ENCODE measurements at places on chromosomes 13 and 19.

GRCh38 chr13:111423168-111423785, 102.8 kb downstream of the TEX29 start:
- DNase-seq, result no peak

GRCh38 chr13:36986462-36987240, 12.5 kb downstream of the ALG5 start:
- peak; percentile 60 for DNase-seq

DNA sequence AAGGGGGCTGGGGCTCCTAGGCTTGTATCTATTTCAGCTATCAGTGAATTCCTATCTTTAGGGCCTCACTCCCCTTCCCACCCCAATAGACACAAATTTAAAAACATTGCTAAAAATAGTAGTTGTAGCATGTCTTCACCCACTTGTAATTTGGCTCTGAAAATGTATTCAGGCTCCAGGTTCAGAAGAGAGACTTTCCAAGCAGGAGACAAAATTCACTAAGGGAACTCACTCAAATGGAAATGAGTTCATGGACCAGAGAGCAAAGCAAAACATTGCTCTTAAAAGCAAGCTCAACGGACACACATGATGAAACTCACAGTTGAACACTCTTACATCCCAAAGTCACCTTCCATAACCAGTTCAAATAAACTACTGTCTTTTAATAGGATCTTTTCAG, 36.8 kb downstream of the PHF11 start:
- DNase-seq, result no peak

- DNase-seq, result no peak
Observed at GRCh38 chr13:33272531-33273124, 12.9 kb downstream of the STARD13 start.

- peak; percentile 100 for DNase-seq
Observed at GRCh38 chr19:18919086-18919899, at the start of the genes COPE and DDX49. Gene COPE, minus strand, starts transcription at chr19:18919387. Its CDS starts 39 bp downstream, at chr19:18919348. Gene DDX49, plus strand, starts transcription at chr19:18919715. Its CDS starts 27 bp downstream, at chr19:18919742.

- no peak for DNase-seq
Observed at GRCh38 chr13:22110368-22110767, 439.5 kb downstream of the FGF9 start.

- peak; percentile 94 for DNase-seq
Observed at GRCh38 chr19:17289489-17289888, 7.8 kb downstream of the ANKLE1 start.

DNA sequence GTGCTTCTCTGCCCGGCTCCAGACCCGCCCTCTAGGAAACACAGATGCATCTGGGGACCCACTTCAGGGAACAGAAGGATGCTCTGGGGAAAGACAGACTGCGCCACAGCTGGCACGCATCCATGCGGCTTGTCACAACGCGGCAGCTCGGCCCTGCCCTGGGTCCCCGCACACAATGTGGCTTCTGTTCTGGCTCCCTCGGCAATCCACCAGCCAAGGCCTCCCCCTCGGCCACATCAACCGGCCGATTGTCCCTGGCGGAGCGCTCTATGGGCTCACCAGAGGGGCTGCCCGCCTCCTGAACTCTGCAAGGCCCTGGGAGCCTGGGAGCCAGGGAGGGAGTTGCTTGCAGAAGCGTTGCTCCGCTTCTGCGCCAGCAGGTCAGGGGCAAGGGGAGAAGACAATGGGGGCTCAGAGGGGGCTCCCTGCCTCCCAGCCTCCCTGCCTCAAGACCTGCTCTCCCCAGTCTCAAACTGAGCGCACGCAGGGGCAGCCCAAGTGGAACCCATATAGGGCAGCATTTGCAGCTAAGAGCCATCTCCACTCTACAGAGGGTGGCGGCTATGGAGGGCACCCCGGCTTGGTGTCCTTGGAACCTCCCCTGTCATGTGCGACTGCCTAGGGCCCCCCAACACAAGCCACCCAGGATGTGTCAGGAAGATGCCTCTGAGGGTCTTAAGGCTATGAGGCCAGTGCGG, 37.9 kb downstream of the MLLT1 start:
- DNase-seq, result no peak

DNA sequence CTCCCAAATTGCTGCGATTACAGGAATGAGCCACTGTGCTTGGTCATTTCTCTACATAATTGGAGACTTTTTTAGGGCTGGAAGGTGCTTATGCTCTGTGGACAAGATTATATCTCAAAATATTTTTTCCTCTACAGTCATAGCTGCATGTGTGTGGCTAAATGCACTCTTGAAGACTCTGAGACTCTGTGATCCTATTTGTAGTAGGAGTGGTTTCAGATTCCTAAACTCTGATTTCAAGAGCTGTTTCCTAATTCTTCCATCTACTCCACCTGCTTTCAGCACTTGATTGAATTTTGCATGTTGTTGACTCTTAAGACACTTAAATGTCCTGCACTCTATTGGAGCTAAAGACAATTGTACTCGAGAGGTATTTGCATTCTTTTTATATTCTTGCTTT, 78.0 kb downstream of the KLF5 start:
- no peak for DNase-seq

- DNase-seq, result no peak
Observed at GRCh38 chr13:29496241-29496712, 99.2 kb downstream of the SLC7A1 start.

DNA sequence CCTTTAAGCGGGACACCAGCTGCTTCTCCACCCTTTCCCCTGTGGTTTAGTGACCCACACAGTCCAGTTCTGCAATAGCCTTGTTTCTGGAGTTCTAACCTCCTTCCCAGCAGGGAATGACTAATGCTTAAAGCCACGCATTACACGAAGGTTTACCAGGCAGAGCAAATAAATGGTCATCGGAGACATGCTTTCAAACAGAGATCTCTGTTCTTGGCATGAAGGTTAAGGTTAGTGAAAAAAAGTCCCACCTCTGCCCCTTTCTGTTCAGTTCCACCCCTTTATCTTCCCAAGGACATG, 25.3 kb upstream of the MEDAG start:
- DNase-seq, result peak; percentile 94

DNA sequence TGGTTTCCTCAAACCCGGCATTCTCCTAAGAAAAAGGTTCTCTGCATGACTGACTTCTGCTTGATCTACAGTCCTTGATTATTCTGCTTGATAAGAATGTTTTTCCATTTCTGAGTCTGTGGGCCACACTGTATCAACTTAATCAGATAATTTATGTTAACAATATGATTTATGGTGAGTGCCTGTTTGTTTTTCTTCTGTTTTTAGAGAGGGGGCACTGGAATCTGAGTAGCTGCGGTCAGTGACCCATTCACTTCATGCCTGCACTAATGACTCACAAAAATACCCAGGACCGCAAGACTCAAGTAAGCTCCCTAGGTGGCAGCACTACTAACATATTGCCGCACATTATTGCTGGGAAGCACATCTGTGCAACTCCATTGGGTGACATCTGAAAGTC, 542.3 kb upstream of the ATXN8OS start:
- DNase-seq, result no peak

GRCh38 chr13:76803831-76804230, 82.4 kb downstream of the KCTD12 start:
- DNase-seq, result no peak

GRCh38 chr13:44519642-44520041, 56.5 kb downstream of the TSC22D1 start:
- DNase-seq, result no peak

DNA sequence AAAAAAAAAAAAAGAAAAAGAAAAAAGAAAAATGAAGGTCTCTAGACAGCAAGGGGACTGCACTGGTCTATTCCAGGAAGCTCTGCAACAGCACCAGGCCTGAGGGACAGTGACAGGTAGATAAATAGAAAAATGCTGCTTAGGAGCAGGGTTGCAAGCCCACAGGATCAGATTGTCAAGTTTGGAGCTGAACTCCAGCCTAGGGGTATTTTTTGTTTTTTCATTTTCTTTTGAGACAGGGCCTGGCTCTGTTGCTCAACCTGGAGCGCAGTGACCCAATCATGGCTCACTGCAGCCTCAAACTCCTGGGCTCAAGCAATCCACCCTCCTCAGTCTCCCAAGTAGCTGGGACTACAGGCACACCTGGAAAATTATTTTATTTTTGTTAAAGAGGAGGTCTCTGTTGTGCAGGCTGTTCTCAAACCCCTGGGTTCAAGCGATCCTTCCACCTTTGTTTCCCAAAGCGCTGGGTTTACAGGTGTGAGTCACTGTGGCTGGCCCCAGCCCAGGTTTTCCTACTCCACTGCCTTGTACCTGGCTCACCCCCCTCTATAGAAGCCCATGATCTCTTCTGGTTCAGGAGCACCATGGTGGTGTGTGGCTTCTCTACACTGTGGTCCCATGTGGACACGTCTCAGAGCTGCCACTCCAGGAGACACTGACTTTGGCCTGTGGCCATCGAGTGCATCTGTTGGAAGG, 23.9 kb downstream of the POP4 start:
- DNase-seq, result no peak

- DNase-seq, result peak; percentile 48
Observed at GRCh38 chr19:10230173-10230860, 814 bp downstream of the S1PR2 start.

- DNase-seq, result no peak
Observed at GRCh38 chr13:92221916-92222315, 823.5 kb downstream of the GPC5 start.

- peak; percentile 57 for DNase-seq
Observed at GRCh38 chr19:49533551-49534488, 6.0 kb downstream of the RCN3 start.

GRCh38 chr19:35043906-35044305, 2.4 kb downstream of the HPN start:
- DNase-seq, result no peak

DNA sequence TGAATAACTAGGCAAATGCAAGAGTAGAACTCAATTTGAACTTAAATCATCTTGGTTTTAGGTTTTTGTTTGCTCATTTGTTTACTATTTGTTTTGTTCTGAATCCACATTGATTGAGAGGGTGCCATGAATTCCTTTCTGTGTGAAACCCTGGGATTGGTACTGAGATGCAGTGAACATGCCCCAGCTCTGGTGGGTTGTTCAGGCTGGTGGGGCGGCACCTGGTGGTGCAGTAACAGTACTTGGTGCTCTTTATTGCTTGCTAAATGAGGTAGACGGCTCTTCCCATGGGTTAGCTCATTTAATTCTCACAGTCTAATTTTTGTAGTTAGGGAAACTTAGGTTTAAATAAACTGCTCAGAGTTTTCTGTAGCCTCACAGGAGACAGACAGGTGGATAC, 48.4 kb downstream of the WASF3 start:
- no peak for DNase-seq

DNA sequence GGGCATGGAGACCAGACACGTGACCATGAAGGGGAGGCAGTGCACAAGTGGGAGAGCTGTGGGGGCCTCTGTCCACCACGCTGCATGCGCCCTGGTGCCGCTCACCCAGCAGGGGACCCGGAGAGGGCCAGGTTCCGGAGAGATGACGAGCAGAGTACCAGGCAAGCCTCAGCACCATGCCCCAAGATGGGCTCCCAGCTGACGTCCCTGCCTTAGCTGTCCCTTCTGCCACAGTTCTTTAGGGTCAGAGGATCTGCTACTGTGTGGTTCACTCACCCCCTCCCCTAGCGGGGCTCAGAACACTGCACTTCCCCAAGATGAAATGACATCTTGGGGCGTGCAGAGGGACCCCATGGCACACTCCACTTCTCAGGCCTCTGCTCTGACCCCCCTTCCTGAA, 9.6 kb upstream of the PRKD2 start:
- no peak for DNase-seq

DNA sequence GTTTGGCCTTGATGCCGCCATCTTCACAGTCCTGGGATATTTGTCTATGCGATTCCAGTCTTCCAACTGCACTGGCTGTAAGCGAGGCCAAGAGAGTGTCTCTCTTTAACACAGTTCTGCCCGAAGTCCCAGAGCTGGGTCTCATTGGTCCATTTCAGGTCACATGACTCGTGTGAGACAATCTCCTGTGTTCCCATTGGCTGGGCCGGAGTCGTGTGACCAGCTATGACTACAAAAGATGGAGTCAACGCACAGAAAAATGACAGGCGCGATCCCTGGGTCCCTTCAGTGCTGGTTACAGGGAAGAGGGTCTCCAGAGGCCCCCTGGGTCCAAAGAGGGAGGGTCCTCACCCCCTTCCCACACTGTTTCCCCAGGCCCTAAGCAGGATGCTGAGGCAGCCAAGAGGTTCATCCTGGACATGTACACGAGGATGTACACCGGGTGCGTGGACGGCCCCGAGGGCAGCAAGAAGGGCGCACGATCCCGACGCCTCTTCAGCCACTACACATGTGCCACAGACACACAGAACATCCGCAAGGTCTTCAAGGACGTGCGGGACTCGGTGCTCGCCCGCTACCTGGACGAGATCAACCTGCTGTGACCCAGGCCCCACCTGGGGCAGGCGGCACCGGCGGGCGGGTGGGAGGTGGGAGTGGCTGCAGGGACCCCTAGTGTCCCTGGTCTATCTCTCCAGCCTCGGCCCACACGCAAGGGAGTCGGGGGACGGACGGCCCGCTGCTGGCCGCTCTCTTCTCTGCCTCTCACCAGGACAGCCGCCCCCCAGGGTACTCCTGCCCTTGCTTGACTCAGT, 15.9 kb upstream of the S1PR4 start:
- DNase-seq, result no peak

- no peak for DNase-seq
Observed at GRCh38 chr13:102856557-102856956, 10.7 kb downstream of the ERCC5 start.

DNA sequence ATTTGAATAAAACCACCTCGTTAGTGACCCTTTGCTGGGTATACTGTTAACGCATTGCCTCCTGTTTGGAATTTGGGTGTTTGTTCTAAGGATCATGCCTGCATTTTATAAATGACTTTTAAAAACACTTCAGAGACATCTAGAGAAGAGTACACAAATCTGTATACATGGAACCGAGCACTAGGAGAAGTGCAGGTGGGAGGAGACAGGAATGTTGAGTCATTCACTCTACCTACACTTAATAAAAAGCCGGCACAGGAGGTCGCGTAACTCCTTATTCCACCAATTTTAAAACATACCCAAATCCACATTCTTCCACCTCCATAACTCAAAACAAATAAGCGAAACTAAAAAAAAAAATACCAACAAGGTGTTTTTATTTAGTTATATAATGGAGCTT, 48.6 kb downstream of the FGF9 start:
- no peak for DNase-seq

- no peak for DNase-seq
Observed at GRCh38 chr13:28327373-28328270, 167.3 kb downstream of the FLT1 start.

DNA sequence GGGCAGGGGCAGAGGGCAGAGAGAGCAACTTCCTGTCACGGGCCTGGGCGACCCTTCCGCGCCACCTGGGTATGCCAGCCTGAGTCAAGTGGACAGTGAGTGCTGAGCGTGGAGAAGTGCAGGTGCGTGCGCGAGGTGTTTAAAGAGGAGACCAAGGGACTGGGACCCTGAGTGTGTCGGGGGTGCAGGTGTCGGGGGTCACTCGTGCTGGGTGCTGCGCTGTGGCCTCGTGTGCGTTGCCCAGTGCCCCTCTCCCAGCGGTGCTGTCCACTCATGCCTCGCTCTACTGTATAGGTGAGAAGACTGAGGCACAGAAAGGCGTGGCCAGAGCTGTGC, 18.9 kb upstream of the KCTD15 start:
- DNase-seq, result no peak

- no peak for DNase-seq
Observed at GRCh38 chr13:110265682-110266430, 41.1 kb downstream of the COL4A1 start.

GRCh38 chr13:44969551-44970484, 19.5 kb downstream of the NUFIP1 start:
- peak; percentile 79 for DNase-seq

Measured in foreskin fibroblast (primary cell).